ENCODE measurements at places on chromosomes 12 and 14.

- no peak for DNase-seq
Observed at GRCh38 chr12:117592588-117593305, 231.3 kb upstream of the NOS1 start.

GRCh38 chr12:78330131-78330530, 499.4 kb downstream of the NAV3 start:
- no peak for DNase-seq

GRCh38 chr14:76759589-76759988, 1.7 kb upstream of the VASH1 start:
- DNase-seq, result no peak

- DNase-seq, result no peak
Observed at GRCh38 chr12:109594556-109595317, 21.1 kb downstream of the MVK start.

- no peak for DNase-seq
Observed at GRCh38 chr12:4477129-4477528, 31.5 kb upstream of the FGF6 start.

- DNase-seq, result no peak
Observed at GRCh38 chr14:50357753-50358395, 38.8 kb downstream of the CDKL1 start.

GRCh38 chr12:53049571-53050318, at the start of gene TNS2:
TNS2 (plus strand) TSS chr12:53050065; CDS start chr12:53050186, 121 bp downstream.
- DNase-seq, result no peak

- no peak for DNase-seq
Observed at GRCh38 chr12:3455312-3455711, 35.7 kb upstream of the PRMT8 start.

DNA sequence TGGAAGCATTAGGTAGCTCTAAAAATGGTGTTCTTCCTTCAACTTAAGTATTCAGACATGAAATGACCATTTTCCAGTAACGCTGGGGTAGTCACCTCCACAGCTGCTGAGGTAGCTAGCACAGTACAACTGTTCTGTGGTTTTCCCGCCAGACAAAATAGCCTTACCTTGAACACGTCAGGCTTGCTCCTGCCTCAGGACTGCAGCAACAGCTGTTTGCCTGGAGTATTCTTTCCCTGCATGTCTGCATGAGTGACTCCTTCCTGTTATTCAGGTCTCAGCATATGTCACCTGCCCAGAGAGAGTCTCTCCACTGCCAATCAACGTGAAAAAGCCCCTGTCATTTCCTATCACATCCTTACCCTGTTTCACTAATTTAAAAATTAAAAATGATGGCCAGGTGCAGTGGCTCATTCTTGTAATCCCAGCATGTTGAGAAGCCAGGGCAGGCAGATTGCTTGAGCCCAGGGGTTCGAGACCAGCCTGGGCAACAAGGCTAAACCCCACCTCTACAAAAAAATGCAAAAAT, 37.9 kb downstream of the WDR89 start:
- no peak for DNase-seq

DNA sequence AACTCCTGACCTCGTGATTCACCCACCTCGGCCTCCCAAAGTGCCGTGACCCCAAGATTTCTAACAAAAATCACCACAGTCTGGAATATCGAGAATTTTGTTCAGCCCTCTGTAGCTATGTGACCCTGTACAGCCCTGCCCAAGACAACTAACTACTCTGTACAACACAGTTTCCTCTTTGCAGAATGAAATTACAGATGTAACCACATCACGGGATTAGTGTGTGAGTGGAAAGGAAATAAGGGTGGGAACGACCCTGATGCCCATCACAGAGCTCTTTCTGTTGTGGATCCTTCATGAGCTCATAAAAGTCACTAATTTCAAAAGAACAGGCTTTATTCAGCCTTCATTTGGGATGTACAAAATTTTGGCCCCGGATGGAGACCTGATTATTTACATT, 50.5 kb upstream of the KRR1 start:
- DNase-seq, result no peak

DNA sequence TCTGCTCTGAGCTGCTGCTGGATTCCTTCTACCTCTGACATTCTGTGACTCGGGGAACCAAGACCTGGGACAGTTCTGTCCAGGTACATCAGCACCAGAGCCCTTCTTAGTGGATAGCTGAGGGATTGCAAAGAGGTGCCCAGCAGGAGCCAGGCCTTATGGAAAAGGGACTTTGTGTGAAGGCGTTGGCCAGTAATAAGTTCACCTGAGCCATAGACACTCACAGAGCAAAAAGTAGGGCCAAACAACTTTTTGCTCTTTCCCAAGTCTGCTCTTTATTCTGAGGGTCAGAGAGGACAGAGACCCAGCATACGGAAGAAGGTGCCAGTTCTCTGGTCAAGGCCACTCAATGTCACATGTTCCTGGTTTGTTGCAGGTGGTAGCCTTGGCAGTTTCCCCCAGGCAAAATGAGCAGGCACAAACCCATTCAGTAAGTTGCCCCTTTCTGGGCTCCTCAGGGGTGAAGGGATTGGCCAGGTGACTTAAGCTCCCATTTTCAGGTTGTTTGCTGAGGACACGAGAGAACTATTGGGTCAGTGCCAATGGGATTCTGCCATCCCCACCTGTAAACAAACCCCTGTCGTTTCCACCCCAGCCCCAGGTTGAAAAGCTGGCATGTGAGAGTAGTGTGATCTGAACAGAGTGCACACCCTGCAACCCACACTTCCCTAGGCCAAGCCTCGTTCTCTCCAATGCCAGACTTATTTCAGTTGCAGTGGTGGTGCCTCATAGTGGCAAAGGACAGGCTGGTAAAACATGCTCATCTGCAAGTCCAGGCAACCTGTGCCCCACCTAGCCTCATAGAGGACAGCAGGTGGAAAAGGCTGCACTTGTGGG, 150.3 kb downstream of the SMOC1 start:
- no peak for DNase-seq

- DNase-seq, result no peak
Observed at GRCh38 chr12:66500841-66501240, 178.0 kb downstream of the GRIP1 start.

- DNase-seq, result no peak
Observed at GRCh38 chr12:76108356-76108755, 23.9 kb upstream of the NAP1L1 start.

DNA sequence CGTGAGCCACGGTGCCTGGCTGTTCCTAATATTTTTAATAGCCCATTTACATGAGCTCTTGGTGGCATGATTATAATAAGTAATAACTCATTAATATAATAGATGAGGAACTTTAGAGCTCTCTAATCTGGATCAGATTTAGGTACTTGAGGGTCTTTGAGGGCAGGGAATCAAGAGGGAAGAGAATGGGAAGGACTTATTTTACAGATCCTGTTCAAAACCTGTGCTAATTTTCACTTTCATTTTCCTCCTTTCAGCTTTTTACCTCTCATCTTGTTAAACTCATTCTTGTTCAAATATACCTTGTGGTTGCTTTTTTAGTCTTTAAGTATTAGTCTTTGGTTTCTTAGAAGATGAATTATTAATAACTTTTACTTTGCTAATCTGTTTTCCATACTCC, 5.6 kb downstream of the NECAP1 start:
- no peak for DNase-seq

DNA sequence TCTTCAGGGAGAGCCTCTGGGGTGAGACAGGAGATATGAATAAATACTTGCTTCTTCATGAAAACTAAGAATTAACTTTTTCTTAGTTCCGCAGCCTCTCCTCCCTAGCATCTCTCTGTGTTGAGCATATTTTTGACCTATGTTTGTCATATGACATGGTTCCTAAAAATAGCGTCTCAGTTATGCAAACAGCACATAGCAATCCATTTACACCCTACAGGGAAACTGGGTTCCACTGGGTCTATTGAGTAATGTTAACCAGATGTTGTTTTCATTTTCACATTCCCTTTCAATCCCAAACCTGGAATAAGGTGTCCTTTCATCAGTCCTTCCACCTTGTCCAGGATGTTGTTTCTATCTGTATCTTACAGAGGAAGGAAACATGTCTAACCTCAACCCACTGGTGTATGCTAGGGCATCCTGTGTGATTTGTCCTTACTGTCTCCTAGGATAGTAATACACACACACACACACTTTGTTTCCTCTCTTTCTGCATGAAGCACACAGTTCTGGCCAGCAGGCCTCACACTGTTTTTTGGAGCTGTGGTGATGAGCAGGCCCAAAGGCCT, 1543.5 kb downstream of the AACS start:
- no peak for DNase-seq

DNA sequence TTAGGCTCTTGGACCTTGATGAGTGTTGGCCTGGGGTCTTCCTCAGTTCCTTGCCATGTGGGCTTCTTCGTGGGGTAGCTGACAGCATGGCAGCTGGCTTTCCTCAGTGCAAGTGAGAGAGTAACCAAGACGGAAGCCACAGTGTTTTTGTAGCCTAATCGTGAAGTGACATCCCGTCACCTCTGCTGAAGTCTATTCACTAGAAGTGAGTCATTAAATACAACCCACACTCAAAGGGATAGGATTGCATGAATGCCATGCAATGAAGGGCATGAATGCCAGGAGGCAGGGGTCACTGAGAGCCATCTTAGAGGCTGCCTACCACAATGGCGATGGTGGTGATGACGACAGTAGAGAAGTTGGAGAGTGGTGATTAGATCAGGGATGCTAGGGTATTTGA, 13.5 kb upstream of the ASIC1 start:
- DNase-seq, result no peak

DNA sequence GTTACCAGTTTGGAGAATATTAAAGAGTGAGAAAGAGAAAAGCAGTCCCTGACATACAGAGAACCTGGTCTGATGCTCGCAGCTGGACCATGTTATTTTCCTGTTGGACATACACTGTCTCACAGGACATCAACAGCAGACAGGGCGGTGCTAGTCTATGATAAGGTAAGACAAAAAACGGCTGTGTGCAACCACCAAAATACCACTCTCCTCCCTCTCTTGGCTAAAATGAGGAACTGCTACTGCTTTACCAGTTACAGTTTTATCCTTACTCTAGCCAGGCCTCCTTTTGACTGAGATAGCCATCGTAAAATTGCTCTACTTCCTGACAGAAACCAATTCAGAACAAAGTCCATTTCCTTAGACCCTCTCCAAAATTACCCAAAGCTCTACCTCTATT, 47.0 kb upstream of the ERGIC2 start:
- DNase-seq, result no peak

- no peak for DNase-seq
Observed at GRCh38 chr14:93752980-93753561, 35.2 kb downstream of the PRIMA1 start.

DNA sequence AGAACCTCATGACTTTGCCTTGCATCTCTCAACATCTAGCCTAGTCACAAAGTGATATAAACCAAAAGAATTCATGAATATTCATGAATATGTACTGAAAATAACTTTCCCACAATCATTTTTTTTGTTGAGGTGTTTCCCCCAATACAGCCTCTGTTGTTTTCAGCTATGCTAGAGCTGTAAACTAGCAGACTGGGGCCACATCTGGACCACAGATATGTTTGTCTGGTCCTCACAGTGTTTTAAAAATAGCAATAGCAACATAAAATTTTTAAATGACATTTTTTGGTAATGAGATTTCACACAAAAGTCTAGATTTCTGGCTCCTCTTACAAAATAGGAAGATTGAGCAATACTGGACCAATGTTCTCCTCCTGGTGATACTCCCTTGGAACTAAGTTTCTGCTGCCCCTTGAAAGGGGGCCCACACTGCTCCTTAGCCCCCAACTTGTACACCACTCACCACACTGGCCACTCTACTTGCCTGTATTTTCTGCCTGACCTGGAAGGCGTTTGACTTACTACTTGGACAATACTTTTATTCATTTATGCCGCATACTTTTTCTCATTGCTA, 81.2 kb downstream of the BMP4 start:
- DNase-seq, result no peak

GRCh38 chr14:32364941-32365340, 35.8 kb downstream of the AKAP6 start:
- DNase-seq, result no peak

- DNase-seq, result no peak
Observed at GRCh38 chr12:45670346-45671065, 59.0 kb upstream of the ARID2 start.

DNA sequence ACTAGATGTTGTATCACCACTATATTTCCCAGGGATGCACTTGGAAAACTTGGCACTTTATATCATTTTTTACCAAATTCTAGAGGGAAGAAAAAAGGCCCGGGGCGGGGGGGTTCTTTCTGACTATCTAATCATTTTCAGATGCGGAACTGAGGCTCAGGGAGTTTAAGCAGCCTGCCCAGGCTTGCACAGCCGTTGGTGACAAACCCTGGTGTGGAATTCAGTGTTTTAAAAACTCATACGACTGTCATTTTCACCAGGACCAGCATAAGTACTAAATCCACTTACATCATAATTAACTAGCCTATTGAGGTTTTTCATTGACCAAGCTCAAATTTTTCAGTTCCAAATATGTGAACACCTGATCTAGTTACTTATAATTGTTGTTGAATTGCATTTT, 181.0 kb downstream of the IPO8 start:
- no peak for DNase-seq

- no peak for DNase-seq
Observed at GRCh38 chr12:66152732-66153131, 17.1 kb downstream of the TMBIM4 start.

DNA sequence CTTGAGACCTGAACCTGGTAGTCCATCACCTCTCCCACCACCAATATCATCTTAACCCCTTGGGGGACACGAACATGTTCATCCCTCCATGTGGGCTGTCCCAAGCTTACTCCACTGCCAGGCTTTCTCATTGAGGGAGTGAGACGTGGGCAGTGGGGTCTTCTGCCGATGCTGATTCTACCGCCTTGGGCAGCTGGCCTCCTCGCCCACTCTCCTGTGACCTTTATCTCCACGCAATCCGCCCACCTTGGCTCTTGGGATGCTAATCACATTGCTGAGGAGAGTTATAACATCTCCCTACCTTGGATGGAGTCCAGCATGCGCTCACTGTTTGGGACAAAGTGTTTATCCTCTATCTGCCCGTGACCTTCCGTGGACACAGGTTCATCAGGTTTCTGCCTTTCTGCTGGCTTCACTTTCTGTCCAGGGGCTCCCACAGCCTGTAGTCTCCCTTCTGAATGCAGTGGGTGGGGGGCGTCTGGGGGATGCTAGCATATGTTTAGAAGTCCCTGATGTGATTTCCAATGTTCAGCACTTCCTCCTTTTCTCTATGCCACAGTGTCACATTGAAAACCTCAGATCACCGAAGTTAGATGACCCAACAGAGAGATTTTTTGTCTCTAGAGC, 53.2 kb upstream of the ESRRB start:
- DNase-seq, result no peak

GRCh38 chr12:107736914-107737313, 24.0 kb downstream of the PRDM4 start:
- no peak for DNase-seq

Measured in stimulated activated CD8-positive, alpha-beta memory T cell treated with anti-CD3 and anti-CD28 coated beads, Interleukin-15, amount 100 ng/mL, for 4 hours (primary cell).